Vagina (tissue), 2 donors: ENCODE measurements at places on chromosomes 5 and 9. TPM values are rescaled to one million over a fixed set of nuclear protein-coding genes. Genes with fewer than 3 reads are reported as not detected.

DNA sequence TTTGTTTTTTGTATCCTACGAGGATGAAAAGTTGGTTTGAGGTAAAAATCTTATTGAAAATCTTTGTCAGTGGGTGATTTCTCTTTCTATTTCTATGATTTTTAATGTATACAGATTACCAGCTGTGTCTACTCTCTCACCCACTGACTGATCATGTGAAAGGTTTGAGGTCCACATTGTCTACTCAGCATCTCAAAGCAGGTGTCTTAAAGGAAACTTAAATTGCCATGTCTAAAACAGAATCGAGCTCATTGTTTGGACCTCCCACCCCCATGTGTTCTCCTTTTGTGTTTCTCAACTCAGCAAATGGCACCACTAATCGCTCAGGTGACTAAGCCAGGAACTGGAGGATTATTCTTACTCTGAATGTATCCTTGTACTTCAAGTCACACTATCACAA, 121.5 kb downstream of the YTHDC2 start:
- no peak overlapping the region for H3K4me3 ChIP-seq
- H3K27ac ChIP-seq: no peak overlapping the region
- H3K36me3 ChIP-seq: no peaks in the 10 kb centered on the region
- H3K27me3 ChIP-seq: no peaks in the 10 kb centered on the region

DNA sequence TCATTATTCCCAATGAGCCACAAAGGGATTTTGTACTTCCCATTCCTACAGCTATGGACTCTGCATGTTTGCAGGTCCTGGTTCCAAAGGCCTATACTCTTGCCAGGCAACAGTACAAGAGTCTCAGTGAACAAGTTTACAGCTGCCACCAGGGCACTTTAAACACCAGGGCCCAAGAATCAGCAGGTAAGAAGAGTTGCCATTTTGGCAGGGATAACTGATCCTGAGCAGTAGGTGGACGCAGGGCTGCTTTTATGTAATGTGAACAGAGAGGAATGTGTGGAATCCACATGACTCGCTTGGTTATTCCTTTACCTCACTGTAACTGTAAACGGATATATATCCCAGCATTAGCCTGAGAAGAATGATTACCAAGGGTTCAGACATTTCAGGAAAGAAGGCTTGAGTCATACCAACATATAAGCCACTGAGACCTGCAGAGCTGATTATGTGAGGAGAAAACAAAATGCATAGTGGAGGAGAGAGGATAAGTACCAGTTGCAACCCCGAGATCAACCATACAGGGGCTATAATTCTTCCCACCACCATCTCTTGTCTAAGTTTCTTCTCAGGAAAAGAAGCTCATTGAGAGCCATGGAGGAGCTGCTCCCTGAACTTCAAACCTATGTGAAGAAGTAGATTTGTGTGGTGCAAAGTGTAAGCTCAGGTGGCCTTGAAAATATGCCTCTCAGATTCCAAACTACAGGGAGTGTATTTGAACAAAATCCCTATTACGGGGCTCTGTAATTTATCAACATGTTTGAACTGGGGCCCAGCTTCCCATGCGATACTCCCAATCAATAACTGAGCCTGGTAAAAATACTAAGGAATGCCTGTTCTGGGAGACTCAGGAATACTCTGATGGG, 24.6 kb downstream of the RAPGEF6 start:
- no peaks in the 10 kb centered on the region for H3K36me3 ChIP-seq
- H3K4me1 ChIP-seq: peaks cover 8% of the 10 kb centered on the region
- no peak for DNase-seq
- no peak overlapping the region for H3K27ac ChIP-seq
- H3K4me3 ChIP-seq: no peak overlapping the region
- no peaks in the 10 kb centered on the region for H3K27me3 ChIP-seq

DNA sequence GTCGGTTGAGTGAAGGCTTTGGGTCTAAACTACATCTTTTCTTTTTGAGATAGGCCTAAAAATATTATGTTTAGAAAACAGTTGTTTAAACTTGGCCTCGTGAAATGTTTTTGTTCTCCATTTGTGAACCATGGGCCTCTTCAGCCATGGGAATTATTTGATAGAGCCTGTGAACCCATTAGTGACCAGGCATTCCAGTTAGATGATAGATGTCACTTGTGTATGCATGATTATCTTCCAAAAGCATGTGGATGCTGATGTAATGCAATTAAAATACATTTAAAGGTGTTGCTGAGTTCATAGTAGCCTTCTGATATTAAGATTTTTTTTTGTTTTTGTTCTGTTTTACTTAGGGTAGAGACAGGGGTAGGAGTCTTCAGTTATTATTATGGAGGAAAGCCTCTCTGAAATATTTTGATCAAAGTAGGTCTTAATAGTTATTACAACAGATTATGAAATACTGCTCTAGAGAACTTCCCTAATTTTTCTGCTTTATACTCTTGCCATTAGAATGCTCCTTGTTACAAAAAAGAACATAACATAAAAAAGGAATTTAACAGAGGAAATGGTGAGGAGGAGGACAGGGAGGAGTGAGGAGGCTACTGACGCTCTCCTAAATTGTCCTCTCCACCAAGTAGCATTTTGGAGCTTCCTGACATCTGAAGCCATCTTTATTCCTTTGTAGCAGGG, 32.9 kb downstream of the CPEB4 start:
- no peak for DNase-seq
- no peaks in the 10 kb centered on the region for H3K27me3 ChIP-seq
- peak overlapping the region; percentile 42 for H3K27ac ChIP-seq
- peaks cover 67% of the 10 kb centered on the region for H3K4me1 ChIP-seq

DNA sequence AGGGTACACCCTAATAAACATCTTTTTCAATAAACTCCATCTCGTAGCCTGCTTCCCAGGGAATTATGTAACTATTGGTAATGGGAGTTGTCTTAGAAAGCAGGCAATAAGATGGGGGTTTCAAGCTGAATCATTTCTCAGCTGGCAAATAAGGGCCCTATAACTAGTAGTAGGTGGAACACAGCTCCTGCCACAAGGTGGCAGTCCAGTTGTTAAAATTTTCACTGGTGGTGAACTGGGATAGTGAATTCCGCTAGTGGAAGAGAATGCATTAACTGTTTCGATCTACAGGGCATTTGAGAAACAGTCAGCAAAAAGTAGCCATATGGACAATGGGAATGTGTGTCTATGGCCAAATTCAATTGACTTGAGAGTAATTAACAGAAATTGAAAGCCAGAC, 27.7 kb downstream of the PCDHB15 start:
- H3K27me3 ChIP-seq: no peaks in the 10 kb centered on the region
- no peaks in the 10 kb centered on the region for H3K4me1 ChIP-seq
- H3K27ac ChIP-seq: no peak overlapping the region
- DNase-seq: no peak
- H3K4me3 ChIP-seq: no peak overlapping the region

DNA sequence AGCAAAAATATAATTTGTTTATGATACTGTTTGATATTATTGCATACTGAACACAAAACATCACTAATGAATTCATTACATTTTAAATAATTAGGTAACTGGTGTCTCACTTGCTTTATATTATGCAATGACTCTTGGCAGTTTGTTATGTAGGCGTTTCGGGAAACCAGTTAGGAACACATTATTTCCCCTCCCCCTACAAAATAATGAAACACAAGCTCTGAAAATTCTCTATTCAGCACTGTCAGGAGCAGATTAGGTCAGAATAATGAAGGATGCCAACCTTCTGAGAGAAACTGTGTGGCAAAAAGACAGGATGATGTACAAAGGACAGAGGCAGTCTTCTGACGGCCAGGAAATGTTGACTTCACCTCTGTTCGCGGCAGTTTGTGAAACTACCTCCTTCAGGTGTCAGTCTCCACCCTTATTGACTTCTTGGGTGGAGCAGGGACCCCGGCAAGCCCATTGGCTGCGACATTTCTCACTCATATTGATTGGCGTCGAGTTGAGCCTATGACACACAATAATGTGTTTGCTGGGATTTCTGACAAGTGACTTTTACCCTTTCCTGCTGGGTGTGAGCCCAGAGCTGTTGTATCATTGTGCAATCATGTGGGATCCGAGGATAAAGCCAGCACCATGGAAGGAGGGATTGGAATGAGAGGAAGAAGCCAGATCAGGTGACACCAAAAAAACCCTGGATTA, 33.9 kb downstream of the SH3PXD2B start:
- peak overlapping the region; percentile 98 for H3K27ac ChIP-seq
- H3K27me3 ChIP-seq: no peaks in the 10 kb centered on the region
- DNase-seq: no peak

GRCh38 chr5:176748967-176749935, 61.1 kb upstream of the UNC5A start:
- H3K4me3 ChIP-seq: no peak overlapping the region
- no peak overlapping the region for H3K27ac ChIP-seq
- no peaks in the 10 kb centered on the region for H3K36me3 ChIP-seq
- peak; percentile 84 for DNase-seq

DNA sequence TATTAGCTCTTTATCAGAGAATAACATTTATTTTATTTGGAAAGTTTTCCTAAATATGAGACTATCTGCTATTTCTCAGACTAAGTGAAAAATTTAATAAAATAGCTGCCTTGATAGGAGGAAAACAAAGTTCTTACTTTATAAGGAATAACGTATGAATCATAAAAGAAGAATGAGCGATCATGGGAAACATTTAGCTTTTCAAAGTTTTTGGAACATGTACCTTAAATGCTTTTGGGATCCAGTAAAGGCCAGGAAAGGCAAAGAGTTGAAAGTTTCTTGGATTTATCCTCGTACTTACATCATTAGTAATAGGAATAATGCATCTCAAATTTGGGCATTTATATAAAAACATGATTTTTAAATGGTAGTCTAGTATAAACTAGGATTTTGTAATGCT, 19.4 kb downstream of the OGN start:
- peak overlapping the region; percentile 6 for H3K27ac ChIP-seq
- no peaks in the 10 kb centered on the region for H3K4me1 ChIP-seq
- H3K36me3 ChIP-seq: no peaks in the 10 kb centered on the region
- no peak overlapping the region for H3K4me3 ChIP-seq
- no peak for DNase-seq

Gene PCDHGA11
- 6.6 TPM for total RNA-seq

Gene SLC4A9
- 0.25 TPM for total RNA-seq

Gene NFIB
- total RNA-seq: 73.4 TPM

Gene KCNIP1
- not detected for total RNA-seq
